Stimulated activated CD4-positive, alpha-beta T cell treated with anti-CD3 and anti-CD28 coated beads, Interleukin-1b, Interleukin-23, amount 100 ng/mL, for 1 hour (primary cell): ENCODE measurements at places on chromosomes 3 and 15.

DNA sequence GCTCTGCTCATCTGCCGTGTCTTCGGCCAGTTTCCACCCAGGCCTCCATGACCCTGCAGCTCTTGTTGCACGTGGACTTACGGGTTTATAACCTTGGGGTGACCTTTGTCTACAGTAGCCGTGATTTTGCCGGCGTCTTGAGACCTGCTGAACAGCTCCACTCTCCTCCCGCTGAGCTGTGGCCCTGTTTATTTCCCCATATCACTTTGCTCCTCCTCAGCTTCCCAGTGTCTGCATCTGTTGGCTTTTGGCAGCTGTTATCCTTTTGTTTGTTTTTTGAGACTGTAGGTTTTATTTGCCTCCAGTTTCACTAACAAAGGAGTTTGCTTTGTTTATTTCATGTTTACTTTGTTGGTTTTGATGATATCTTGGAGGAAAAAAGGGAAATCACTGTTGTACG is 29.3 kb upstream of the SLC28A1 start:
- no peak for DNase-seq

DNA sequence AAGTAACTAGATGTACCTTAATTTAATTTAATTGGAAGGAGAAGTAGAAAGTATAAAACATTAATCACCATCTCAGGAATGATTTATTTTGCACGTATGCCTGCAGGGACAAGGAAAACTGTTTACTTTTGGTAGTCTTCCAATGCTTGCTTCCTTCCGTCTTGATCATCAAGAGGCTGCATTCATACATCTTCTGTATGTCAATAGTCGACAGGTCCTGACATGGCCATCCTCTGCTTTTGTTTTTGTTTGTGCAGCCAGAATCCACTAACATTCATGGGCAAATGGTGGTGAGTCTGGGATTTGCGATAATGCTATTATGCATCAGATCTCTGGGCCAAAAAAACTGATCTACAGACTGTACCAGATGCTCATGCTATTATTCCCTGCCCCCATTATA is 56.6 kb upstream of the ZPLD1 start:
- DNase-seq: no peak

DNA sequence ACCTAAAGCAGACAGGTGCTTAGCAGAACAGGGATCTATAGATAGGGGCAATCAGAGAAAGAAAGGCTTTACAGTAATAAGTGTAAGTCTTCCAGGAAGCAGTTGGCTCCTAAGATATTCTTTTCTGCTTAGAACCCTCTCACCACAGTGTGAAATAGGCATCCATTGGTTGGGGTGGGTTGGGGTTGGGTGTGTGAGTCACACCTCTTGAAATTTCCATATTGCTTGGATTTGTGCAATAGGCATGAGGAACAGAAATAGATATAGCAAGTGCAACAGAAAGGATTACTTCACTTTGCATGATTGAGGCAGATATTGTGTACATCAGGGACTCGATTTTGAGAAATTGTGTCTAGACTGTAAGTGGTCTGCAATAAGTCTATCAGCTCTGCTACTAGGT is 200.1 kb upstream of the GAP43 start:
- no peak for DNase-seq

GRCh38 chr3:81980596-81981494 is 219.4 kb upstream of the GBE1 start:
- DNase-seq: no peak

DNA sequence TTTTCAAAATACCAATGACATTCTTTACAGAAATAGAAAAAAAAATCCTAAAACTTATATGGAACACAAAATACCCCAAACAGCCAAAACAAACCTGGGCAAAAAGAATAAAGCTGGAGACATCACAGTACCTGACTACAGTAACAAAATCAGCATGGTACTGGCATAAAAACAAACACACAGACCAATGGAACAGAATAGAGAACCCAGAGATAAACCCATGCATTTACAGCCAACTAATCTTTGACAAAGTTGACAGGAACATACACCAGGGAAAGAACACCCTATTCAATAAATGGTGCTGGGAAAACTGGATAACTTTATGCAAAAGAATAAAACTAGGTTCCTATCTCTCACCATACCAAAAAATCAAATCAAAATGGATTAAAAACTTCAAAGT is 36.4 kb downstream of the SCAPER start:
- DNase-seq: no peak

- no peak for DNase-seq
Measured at GRCh38 chr3:88641033-88641604, 466.3 kb upstream of the EPHA3 start.

DNA sequence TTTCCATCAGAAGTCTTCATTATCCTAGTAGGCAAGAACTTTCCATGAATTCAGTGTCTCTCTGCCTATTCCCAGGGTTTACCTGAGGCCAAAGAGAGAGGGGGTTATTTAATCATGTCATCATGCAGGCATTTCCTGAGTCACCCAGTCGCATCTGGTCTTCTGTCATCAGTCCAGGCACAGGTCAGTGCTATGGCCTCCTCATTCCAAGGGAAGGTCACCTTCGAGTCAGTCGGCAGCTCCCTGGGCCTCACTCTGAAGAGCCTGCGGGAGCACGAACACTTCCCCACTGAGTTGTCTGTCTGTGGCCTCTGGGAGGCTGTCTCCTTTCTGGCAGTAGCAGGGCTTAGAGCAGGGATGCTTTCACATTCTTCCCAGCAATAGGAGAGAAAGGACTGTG is 26.2 kb upstream of the LRTM1 start:
- no peak for DNase-seq

DNA sequence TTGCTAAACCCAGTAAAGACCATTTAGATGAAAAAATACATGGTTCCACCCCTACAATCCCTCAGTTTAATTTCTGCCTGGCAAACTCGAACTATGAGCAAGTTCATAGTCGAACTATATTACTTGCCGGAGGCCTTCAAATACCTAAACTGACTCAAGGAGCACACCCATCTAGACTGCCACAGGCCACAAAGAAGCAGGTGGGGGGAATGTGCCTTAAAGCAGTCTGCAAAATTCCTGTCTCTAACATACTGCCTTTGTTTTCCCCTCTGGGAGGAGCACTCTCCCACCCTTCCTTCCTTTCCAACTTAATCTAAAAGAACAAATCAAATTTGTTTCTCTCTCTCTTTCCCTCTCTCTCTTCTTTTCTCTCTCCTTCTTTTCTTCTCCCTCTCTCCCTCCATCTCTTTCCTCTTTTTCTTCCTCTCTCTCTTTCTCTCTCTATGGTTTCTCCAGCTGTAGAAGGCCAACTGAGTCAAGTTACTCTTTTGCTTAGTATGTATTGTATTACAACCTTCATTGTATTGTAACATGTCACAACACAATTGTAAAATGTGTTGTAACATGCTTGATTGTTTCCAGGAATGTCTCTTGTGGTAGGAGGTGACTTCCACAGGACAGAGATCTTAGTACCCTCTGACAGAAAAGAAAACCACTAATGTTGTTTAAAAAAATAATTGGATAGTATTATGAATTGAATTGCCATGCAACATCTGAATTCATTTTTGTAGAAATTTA is 496.3 kb downstream of the ROBO2 start:
- DNase-seq: no peak

DNA sequence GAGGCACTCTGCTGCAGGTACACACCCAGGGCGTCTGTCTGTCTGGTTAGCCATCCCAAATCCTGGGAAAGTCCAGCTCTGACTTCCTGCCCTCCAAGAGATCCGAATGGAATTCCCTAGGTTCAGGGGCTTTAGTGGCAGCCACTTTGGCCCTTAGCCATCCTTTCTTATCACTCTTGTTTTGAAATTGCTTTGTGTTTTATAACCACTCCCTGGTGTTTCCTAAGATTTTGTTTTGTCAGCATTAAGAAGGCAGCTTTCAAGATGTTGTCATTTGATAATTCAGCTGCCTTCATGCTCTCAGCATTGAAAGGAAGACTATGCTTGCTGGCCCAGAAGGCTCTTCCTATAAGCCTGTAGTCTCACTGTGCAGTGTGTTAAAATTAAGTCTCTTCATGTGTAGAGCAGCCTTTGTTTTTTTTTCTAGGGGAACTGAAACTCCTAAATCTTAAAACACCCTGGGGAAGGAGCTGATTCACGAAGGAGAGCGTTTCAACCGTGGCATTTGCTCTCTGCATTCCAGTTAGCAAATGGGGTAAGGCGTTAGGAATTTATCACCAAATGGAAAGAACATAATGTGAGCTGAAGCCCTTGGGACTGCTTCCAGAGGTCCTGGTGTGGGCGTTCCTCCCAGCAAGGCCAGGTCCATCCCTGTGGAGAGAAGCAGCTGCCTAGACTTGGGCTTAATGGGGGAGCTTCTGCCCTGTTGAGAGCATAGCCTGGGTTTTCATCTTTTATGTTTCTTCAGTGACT is 14.2 kb upstream of the CLEC3B start:
- no peak for DNase-seq

DNA sequence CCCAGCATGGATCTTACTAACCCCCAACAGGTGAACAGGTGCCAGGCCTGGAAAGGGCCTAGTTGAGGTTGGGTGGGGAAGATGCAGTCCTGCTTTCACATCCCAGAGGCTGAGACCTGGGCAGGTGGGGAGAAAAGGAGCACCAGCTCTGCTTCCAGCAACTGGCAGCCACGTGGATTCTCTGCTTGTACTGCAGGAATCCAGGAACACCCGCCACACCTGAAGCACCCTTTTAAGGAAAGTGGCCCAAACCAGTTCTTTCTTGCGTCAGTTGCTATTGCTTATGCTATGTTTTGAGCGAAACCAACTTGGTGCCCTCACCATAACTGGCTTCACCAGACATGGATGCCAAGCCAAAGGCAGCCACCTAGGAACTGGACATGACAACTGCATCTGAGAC is 28.1 kb upstream of the NEO1 start:
- no peak for DNase-seq

- no peak for DNase-seq
Measured at GRCh38 chr15:62277816-62278394, 112.8 kb upstream of the C2CD4B start.

DNA sequence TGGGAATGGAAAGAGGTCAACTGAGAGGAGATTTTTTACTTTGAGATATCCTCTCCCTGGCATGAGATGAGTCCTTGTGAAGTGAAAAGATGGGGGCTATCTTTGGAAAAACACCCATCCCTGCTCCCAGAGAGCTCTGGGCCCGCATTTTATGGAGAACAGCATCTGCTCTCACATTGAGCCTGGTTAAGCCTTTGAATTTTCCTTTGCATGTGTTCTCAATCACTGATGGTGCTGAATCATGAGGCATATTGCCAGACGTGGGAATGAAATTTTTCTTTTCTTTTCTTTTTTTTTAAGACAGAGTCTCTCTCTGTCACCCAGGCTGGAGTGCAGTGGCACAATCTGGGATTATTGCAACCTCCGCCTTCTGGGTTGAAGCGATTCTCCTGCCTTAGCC is 24.4 kb downstream of the TMEM45A start:
- DNase-seq: no peak

DNA sequence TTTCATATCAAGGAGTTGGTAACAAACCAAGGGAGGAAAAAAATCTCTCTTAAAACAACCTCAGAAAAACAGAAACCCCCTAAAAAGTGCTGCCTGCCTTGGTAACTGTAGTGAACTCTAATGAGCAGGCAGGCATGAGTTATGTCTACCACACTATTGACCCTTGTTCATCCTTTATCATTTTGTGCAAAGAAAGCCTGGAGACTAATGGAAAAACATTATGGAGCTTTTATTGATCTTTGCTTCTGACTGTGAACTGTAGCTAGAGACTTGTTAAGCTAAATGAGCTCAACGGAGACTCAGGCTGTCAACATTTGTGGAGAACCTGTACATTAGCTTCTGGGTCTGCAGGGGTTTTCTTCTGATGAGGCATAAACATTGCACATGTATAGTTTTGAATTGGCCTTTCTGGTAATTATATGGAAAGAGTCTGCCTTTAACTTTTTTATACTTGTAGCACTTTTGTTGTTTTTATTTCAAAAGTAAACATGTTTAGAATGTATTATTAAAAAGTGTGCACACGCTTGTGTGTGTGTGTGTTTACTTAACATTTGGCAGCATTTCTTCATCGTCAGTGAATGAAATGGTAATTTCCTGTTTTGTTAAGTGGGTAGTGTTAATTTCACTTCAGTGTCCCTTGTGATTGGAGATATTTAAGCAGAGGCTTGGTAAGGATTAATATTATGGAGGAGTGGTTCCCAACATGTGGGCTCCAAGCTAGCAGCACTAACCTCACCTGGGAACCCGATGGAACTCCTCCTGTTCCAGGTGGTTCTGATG is 15.9 kb upstream of the SPTSSB start:
- no peak for DNase-seq
